Stimulated activated CD4-positive, alpha-beta T cell treated with anti-CD3 and anti-CD28 coated beads, TNF-alpha, amount 100 ng/mL, for 24 hours (primary cell): ENCODE measurements at places on chromosomes 4 and X.

DNA sequence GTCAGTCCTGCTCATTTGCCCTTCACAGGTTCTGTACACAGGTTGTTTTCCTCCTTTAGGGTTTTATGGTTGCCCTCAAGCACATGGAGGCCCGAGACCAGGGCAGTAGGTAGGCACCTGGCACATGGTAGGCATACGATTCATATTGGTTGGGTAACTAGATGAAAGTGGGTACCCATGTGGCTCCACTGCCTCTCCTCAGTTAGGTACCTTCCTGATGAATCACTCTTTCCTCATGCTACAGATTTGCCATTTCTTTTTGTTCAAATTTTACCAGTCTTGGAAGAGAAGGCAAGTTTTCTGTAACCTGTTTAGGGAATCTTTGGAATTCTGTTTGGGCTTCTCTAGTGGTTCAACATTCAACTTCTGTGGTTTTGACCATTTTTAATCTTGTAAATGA lies 121.3 kb downstream of the FHIP1A start:
- no peak for DNase-seq

GRCh38 chr4:183797445-183798300 lies 107.4 kb upstream of the STOX2 start:
- no peak for DNase-seq

DNA sequence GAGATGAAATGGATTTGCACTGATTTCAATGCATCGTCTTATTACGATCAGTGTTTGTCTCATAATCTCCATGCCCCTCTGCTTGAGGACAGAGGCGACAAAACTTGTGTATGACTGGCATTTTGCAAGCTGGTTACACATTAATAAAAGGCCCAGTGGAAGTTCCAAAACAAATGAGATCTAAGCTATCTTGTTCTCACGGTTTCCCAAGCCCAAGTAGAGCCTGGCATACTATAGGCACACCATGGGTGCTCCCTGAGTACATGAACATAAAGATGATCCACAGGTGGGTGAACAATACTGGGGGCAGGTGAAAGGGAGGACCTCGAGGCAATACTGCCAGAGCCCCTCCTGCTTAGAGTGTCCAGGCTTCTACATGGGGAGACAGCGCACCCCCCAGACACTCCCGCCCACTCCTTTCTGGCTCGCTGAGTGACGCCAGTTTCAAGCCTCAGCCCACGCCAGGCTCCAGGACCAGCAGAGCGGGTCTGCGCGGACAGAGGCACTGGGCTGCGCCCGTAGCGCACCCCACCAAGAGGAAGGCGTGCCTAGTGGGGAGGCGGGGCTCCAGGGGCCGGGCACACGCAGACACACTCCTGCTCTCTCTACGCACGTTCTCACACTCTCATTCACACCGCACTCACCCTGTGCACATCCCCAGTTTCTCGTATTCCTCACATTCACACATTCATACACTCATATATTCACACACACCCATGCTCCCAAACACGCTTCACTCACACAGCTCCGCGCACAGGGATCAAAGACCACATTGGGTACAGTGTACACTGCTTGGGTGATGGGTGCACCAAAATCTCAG lies 8.9 kb upstream of the GSX2 start:
- DNase-seq: no peak

GRCh38 chrX:1727531-1728027 lies 112.7 kb downstream of the ASMT start:
- DNase-seq: no peak

DNA sequence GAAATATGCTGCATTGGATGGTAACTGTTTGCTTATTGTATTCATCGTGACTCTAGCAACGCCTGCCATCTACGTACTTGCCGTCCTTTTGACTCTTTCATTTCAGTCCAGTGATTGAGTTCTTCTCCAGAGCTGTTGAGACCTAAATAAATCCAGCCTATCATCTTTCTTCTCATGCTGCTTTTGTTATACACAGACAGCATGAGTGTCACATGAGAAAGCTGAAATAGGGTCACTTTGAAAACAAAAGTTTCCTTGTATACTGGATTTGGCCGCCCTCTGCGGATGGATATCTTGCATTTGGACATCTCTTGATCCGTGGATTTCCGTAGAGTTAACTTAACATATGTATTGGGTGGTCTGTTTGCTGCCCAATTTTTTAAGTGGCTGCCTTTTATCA lies 67.2 kb downstream of the TMPRSS11F start:
- no peak for DNase-seq

- no peak for DNase-seq
Measured at GRCh38 chr4:169064296-169064695, 54.2 kb upstream of the CBR4 start.
